ENCODE measurements at places on chromosomes 1 and 21. TPM values are rescaled to one million over a fixed set of nuclear protein-coding genes. Genes with fewer than 3 reads are reported as not detected.

The CFHR1 gene
- 0.68 TPM for polyA plus RNA-seq

The PEX11B gene
- 52.9 TPM for polyA plus RNA-seq

The C1orf87 gene
- not detected for polyA plus RNA-seq

The TENT5C gene
- polyA plus RNA-seq, result 5.4 TPM

The CTSS gene
- polyA plus RNA-seq, result 36.0 TPM

The SLC2A5 gene
- 5.7 TPM for polyA plus RNA-seq

The PLPPR4 gene
- polyA plus RNA-seq, result 1.3 TPM

The SPRR1B gene
- polyA plus RNA-seq, result not detected

The INSRR gene
- 1.5 TPM for polyA plus RNA-seq

The TINAGL1 gene
- polyA plus RNA-seq, result 22.7 TPM
